ENCODE measurements at places on chromosomes 2 and 18.

GRCh38 chr2:207334624-207335371, 169.1 kb upstream of the KLF7 start:
- peak; percentile 99 for DNase-seq

GRCh38 chr2:195031411-195031810, 625.6 kb upstream of the SLC39A10 start:
- DNase-seq = no peak

- no peak for DNase-seq
Measured at GRCh38 chr2:10954416-10954815, 42.7 kb downstream of the KCNF1 start.

GRCh38 chr2:10765914-10766313, 44.5 kb downstream of the ATP6V1C2 start:
- DNase-seq = no peak
